HS-27A (cell line): ENCODE measurements at places on chromosomes 5 and 9.

GRCh38 chr5:95564450-95564849, 9.5 kb downstream of the ARSK start:
- no peak for DNase-seq

DNA sequence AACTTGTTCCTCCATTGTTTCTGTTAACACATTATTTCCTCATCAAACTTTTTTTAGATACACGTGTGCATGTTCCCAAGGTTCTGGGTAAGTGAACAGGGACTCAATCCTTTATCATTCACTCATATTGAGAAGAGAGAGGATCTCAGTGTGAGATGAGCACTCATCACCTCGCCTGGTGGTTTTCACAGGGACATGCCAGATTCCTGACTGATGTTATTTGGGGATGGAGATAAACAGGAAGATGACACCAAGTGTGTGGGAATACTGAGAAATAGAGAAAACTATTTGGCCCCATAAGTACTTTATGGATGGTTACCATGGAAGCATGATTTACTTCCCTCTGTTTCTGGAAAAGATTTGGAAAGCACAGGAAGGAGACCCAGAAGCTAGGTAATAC, 533.3 kb upstream of the DMAC1 start:
- DNase-seq = no peak

DNA sequence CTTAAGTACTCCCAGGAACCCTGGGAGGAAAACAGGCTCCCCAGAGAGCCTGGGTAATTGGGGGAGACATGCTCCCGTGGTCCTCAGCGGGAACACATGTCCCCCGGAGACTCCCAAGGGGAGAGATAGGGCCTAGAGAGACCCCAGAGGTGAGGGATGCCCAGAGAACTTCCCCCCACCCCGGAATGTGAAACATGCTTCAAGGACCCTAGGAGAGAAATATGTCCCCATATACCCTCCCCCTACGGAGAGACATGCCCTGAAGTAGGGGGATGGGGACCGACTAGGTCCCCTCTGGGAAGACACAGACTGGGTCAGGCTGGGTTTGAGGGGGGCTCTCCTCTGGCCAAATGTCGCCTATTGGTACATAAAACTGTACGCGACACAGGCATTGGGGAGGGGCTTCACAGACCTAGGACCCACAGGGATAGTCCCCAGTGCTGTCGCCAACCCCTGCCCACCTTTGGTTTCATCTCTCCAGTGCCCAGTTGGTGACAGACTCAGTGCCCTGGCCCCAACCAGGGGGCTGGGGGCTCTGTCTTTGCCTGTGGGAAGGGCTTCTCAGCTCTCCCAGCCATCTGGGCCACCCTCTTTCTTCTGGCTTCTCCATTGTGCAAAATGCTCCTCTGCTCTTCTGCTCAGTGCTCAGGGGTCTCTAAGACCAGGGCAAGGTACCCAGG, 26.9 kb downstream of the PCDH1 start:
- no peak for DNase-seq

GRCh38 chr5:139473105-139473504, 2.3 kb downstream of the SMIM33 start:
- DNase-seq = no peak

GRCh38 chr9:123778232-123778902, 151.6 kb downstream of the DENND1A start:
- DNase-seq = no peak

DNA sequence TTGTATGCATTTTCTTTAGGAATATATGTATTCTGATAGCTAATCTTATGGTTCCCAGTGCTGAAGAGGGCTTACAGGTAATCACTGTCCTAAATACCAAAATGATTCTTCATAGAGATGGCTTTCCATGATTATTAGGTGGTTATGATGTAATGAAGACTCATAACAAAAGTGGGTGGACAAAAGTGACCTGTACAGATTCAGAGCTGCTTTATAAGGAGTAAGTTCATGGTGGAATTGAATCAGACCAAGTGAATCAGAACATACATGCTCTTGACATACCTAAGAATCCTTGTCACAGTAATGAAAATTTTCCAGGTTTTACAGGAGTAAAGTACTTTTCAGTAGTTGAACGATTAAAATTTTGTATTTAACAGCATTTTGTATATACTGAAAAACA, 105.6 kb downstream of the NIPBL start:
- no peak for DNase-seq

GRCh38 chr5:135377751-135378680, 21.0 kb downstream of the MACROH2A1 start:
- no peak for DNase-seq

DNA sequence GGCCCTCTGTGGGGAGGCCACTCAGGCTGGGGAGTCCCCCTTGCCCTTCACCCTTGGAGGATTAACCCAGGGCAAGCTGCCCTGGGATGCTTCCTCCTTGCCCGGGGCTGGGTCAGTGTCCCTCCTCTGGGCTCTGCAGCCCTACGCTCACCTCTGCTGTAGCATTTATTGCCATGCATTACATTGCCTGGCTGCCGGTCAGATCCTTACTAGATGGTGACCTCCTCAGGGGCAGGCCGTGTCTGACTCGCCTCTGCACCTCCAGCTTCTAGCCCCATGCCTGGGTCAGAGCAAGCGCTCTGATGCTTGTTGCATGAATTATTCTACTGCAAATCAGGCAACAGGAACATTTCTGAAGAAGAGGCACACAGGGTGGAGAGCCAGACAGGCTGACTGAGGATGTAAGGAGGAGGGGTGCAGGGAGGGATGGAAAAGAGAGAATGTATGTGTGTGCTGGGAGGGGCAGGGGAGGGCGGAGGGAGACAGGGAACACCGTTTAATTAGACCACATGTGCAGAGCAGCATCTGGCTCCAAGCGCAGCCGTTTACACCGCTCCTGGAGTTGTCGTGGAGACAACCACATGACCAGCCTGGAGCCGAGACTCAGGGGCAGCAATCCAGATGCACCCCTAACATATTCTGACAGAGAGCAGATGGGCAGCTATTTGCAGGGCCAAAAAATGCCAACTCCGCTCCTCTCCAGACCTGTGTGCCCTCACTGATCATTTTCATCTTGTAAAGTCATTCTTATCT, 117.0 kb downstream of the CRB2 start:
- DNase-seq = no peak

DNA sequence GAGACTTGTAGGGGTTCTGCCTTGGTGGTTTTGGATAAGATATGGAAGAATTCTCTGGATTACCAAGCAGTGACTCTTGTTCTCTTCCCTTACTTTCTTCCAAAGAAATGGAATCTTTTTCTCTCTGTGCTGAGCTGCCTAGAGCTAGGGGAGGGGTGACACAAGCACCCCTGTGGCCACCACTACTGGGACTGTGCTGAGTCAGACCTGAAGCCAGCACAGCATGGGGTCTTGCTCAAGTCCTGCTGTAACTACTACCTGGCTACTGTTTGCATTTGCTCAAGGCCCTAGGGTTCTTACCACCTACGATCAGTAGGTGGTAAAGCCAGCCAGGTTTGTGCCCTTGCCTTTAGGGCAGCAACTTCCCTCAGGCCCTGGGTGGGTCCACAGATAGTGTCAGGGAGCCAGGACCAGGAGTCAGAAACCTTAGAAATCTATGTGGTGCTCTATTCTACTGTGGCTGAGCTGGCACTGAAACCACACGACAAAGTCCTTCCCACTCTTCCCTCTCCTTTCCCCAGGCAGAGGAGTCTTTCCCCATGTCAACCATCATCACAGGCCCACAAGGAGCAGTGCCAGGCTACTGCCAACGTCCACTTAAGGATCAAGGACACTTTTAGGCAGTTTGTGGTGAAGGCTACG, 53.8 kb downstream of the SREK1 start:
- no peak for DNase-seq

DNA sequence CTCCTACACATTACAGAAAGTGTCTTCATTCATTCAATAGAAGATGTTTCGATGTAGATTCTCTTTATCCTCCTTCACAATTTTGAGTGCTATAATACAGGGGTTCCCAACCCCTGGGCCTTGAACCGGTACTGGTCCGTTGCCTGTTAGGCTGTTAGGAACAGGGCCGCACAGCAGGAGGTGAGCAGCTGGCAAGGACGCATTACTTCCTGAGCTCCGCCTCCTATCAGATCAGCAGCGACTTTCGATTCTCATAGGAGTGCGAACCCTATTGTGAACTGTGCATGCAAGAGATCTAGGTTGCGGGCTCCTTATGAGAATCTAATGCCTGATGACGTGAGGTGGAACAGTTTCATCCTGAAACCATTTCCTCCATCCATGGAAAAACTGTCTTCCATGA, 153.0 kb upstream of the SMC2 start:
- DNase-seq = no peak

DNA sequence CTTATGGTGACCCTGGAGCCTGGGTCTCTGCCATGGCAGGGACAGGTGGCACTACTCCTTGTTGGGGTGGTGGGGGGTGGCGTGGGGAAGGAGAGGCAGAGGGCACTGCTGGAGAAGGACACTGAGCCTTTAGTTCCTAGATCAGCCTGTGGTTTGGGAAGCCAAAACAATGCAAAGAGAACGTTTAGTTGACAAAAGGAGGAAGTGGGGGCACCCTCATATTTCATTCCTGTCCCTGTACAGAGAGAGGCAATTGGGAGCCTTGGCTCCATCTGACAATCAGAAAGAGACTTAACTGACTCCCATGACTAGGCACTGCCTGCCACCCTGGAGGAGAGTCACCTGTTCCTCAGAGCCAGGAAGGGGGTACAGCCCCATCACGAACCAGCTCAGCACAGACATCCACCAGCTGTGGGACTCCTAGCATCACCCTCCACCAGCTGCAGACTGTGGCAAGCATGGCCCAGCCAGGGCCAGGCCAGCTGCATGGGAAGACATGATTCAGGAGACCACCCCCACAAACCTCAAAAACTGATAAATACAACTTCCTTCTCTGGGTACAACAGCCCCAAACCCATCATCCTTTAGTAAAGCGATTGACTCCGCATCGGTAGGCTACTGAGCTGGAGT, 257.5 kb downstream of the HSPA4 start:
- DNase-seq = no peak

- DNase-seq = no peak
Measured at GRCh38 chr9:81103597-81104471, 585.5 kb downstream of the TLE1 start.

DNA sequence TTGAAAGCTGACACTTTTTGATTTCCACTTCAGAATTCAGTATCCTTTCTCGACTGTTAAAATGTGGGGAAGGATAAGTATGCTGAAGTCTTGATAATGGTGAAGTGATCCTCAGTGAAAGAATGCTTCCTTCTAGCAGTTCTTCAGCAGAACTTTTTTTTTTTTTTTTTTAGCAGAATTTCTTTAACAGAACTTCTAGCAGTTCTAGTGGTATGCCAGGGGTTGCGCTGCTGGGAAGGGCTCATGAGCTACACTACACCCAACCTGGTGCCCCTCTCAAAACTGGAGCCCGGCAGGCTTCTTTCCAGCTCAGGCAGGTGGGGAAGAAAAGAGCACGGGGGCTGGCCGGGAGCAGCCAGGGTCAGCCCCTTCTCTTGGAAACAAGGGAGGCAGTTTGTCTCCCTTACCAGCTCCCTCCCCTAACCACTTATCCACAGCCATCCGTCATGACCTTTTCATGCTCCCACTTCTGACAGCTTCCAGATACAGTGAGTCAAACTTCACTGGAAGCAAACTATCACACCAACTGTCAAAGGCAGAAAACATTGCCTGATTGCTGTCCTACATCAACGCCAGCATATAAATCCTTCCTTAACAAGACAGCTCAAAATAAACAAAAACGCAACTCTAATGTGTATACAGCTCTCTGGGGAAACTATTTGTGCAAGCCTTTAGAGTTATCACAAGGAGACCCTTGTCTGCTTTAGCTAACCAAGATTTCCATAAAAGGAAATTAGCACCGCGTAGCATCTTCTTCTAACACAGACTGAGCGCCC, 211.5 kb downstream of the GAPVD1 start:
- no peak for DNase-seq

- DNase-seq = no peak
Measured at GRCh38 chr5:31639481-31640411, 815 bp downstream of the PDZD2 start.
